ENCODE measurements at places on chromosomes 3 and 15. TPM values are rescaled to one million over a fixed set of nuclear protein-coding genes. Genes with fewer than 3 reads are reported as not detected.

RPLP1 gene
- polyA plus RNA-seq, result 3,438 TPM

HIGD1A gene
- polyA plus RNA-seq, result 88.0 TPM

CADM2 gene
- 12.4 TPM for polyA plus RNA-seq

DOCK3 gene
- 0.07 TPM for polyA plus RNA-seq

SMCO1 gene
- polyA plus RNA-seq, result 6.4 TPM

SUSD5 gene
- 1.3 TPM for polyA plus RNA-seq

ACAA1 gene
- 28.2 TPM for polyA plus RNA-seq

GABRB3 gene
- 2.2 TPM for polyA plus RNA-seq

DNA sequence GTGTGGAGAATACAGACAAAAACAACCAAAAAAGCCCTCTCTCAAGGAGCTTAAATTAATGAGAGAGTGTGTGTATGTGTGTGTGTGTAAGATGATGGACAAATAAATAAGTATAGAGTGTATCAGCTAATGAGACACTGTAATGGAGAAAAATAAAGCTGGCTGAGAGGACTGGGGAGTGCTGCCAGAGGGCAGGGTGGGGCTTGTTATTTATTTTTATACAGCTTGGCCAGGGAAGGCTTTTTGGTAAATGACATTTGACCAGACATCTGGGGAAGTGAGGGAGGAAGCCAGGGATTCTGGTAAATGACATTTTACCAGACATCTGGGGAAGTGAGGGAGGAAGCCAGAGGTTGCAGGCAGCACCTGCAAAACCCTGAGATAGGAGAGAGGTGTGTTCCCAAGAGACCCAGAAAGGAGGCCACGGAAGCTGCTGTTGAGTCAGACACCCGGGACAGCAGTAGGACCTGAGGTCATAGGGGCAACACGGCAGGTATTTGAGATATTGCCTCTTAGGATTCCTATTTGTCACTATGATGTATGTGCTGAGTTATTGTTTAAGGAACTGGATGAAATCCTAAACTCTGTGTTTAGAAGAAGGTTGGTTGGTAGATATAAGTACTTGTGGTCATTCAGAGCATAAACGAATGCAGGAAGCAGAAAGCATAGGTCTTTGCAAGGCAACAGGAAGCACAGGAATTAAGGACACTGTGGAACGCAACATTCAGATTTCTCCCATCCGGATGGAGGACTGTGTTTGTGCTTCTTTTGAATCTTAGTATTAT lies 2.7 kb downstream of the SV2B start:
- DNase-seq, result no peak

GRCh38 chr3:187919048-187919447 lies 173.8 kb upstream of the BCL6 start:
- no peak for DNase-seq

DNA sequence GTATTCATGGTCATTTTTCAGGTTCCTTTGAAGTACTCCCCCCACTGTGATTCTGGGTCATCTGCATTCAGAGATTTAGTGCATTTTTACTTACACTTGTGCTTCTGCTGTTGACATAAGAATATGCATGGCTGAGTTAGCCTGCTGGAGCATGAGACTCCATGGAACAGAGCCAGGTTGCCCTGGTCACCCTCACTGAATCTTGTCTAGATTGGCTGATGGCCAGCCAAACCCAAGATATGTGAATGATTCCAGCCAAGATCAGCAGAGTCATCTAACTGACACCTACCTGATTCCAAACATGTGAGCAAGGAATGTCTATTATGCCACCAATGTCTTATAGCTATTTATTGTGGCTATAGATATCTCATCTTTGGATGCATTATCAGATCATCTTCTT lies 25.1 kb downstream of the DTWD1 start:
- DNase-seq, result peak; percentile 36

- DNase-seq, result no peak
These were observed 214.1 kb upstream of the CNTN6 start for GRCh38 chr3:878746-879145.

DNA sequence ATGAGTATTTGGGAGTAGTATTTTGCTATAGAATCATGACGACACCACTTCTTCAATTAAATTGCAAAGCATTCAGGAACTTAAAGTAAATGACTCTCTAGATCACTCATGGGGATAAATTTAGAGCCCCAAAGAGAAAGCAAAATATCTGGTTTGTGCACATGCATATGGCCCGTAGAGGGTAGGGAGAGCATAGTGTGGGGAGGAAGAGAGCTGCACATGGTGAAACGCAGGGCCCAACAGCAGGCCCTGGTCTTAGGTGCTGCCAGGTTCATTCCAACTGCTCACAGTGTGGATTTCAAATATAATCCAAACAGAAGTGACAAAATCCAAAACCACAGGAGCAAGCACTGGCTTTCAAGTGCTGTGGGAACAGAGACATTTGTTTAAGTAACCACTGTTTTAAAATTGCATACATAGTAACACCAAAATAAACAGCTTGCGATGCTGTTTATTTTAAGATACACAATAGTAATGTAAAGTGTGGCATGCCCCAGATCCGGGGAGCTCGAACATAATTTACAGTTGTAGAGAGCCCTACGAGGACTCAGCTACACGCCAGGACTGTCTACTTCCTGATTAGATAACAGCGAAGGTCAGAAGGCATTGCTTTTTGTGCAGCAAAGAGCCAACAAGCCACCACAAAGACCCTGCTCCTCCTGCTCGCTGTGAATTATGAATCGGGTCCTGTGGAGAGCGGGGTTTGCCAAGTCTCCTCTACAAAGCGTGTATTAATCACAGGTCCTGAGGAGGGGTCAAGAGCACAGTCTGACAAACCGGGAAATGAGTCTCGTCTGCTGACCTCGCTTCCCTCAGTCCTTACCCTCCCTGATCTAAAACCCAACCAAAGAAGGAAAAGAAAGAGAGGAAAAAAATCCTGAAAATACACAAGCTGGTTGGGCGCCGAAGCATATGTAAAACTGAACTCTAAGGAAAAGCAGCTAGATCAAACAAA lies 80.6 kb downstream of the MEIS2 start:
- peak; percentile 36 for DNase-seq

- no peak for DNase-seq
These were observed 67.9 kb downstream of the CNTN4 start for GRCh38 chr3:2166552-2166951.

GRCh38 chr3:113677737-113678136 lies 18.7 kb downstream of the USF3 start:
- DNase-seq, result no peak

GRCh38 chr15:77632534-77633133 lies at the start of gene LINGO1:
TSS of gene LINGO1 (minus strand) at chr15:77632912. CDS start at chr15:77632315, 597 bp downstream.
- DNase-seq, result peak; percentile 15

DNA sequence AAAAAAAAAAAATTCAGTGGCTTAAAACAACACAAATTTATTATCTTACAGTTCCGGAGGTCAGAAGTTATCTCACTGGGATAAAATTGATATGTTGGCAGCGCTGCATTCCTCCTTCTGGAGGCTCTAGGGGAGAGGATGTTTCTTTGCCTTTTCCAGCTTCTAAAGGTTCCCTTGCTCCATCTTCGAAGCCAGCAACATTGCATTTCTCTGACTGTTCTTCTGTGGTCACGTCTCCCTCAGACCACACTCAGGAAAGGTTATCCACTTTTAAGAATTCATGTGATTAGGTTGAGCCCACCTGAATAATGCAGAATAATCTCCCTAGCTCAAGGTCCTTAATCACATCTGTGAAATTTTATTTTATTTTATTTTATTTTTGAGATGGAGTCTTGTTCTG lies 23.4 kb upstream of the ACAP2 start:
- DNase-seq, result no peak

- DNase-seq, result no peak
These were observed 903 bp upstream of the ZSCAN2 start for GRCh38 chr15:84599906-84600305.

GRCh38 chr15:54321426-54321825 lies 343.2 kb downstream of the UNC13C start:
- no peak for DNase-seq

DNA sequence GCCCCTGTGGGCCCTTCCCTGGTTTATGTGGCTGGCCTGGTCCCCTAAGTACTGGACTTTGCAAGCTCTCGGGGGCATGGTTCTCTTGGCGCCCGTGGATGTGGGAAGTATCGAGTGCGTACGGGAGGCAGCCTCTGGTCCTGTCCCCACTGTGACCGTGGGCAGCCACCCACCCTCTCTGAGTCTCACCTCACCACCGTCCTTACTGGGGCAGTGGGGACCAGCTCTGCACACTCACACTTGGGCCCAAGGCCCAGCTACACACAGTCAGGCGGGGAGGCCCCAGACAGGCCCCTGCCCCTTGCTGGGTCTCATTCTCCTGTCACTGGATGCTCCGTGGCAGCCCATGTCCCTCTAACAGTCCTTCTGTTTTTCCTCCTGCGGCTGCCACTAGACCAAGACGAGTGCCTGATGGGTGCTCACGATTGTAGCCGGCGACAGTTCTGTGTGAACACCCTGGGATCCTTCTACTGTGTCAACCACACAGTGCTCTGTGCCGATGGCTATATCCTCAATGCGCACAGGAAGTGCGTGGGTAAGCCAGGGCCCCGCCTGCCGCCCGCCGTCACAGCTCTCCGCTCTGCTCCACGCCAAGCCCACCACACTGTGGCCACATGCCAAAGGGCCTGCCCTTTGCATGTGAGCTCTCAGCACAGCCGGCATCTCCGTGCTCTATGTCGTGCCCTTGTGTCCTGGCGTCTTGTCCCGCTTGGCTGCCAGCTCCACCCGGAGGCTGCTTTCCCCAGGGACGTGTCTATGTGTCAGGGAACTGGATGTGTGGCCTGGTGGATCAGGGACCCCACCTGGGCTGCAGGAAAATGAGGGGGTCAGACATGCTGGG lies 72.7 kb downstream of the FBLN2 start:
- no peak for DNase-seq

DNA sequence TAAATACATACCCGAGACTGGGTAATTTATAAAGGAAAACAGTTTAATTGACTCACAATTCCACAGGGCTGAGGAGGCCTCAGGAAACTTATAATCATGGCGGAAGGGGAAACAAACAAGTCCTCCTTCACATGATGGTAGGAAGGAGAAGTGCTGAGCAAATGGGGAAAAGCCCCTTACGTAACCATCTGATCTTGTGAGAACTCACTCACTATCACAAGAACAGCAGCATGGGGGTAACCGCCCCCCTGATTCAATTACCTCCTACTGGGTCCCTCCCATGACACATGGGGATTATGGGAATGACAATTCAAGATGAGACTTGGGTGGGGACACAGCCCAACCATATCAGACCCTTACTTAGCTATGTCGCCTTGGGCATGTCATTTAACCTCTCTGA lies 27.7 kb downstream of the SCG3 start:
- no peak for DNase-seq

DNA sequence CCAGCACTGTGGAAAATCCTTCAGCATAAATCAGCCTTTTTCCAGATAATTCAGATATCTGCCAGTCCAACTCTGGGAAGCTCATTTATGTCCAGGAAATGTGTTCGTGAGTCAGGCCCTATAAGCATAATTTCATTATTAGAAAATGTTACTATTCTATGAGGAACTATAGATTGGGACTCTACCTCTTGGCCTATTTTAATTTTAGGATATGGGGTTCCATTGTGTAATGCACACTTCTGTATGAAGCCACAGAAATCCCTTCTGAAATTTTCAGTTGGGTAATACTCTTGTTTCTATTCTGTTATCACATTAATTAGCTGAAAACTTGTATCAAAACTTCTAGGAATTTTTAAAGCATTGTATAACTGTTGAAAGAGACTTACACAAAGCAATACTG lies 43.9 kb upstream of the IL12A start:
- no peak for DNase-seq

GRCh38 chr3:186506857-186507256 lies 37.3 kb downstream of the CRYGS start:
- no peak for DNase-seq

GRCh38 chr3:100103558-100104441 lies 10.5 kb downstream of the FILIP1L start:
- no peak for DNase-seq

- DNase-seq, result no peak
These were observed 119.2 kb upstream of the CMC1 start for GRCh38 chr3:28122227-28122626.

GRCh38 chr15:70246623-70247220 lies 149.0 kb upstream of the TLE3 start:
- no peak for DNase-seq

- no peak for DNase-seq
These were observed 5.2 kb upstream of the LCTL start for GRCh38 chr15:66570842-66571478.

- DNase-seq, result peak; percentile 27
These were observed 2.0 kb upstream of the MELTF start for GRCh38 chr3:197031315-197032285.

- peak; percentile 27 for DNase-seq
These were observed 49.0 kb downstream of the KY start for GRCh38 chr3:134601539-134602439.

- peak; percentile 21 for DNase-seq
These were observed 83.4 kb upstream of the RARB start for GRCh38 chr3:25344670-25345069.

- peak; percentile 87 for DNase-seq
These were observed 721.0 kb downstream of the OTOL1 start for GRCh38 chr3:162217647-162218046.

DNA sequence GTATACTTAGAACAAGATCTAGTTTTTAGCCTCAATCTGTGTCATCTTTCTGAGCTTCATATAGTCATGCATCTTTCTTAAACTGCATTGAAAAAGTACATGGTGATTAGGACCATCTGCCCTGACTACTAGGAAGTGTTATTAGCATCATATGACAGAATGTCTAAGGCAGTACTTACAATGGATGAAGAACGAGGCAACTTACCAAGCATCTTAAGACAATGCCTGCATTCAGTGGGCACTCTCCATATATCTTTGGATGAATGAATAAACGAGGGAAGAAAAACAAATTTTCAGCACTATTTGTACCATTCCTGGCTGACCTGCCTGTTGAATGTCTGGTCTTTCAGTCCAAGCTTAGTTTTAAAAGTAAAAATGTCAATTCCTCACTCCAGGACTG lies 185.4 kb upstream of the EPHA3 start:
- no peak for DNase-seq

GRCh38 chr15:57031605-57032004 lies 113.2 kb downstream of the TCF12 start:
- peak; percentile 41 for DNase-seq
